ENCODE measurements at places on chromosomes 1 and 21.
A peak's percentile ranks its signal among the peaks of the same experiment; 100 is the strongest.

GRCh38 chr1:244322791-244323521 is 128.8 kb downstream of the ADSS2 start:
- DNase-seq: no peak

GRCh38 chr1:22607154-22607553 is 29.3 kb upstream of the C1QA start:
- DNase-seq: no peak

DNA sequence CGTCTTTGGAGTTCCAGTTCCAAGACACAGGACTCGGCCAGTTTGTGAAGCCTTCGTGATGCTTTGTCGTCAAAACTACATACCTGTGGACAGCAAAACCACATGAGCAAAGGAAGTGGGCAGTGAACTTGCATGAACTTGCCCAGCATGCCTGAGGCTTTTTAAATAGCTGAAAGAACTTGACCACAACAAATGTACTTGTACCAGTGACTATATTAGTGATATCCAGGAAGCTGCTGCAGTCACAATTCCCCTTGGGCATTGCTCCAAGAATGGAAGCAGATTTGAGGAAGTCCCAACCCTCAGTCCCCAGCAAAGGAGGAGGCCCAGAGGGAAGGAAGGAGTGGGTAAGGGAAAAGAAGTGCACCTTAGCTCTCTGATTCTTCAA is 2.6 kb downstream of the FUCA1 start:
- peak; percentile 23 for DNase-seq

- DNase-seq: no peak
Measured at GRCh38 chr1:165686121-165686970, 12.0 kb downstream of the ALDH9A1 start.

- no peak for DNase-seq
Measured at GRCh38 chr1:246569248-246570238, 3.3 kb downstream of the CNST start.

DNA sequence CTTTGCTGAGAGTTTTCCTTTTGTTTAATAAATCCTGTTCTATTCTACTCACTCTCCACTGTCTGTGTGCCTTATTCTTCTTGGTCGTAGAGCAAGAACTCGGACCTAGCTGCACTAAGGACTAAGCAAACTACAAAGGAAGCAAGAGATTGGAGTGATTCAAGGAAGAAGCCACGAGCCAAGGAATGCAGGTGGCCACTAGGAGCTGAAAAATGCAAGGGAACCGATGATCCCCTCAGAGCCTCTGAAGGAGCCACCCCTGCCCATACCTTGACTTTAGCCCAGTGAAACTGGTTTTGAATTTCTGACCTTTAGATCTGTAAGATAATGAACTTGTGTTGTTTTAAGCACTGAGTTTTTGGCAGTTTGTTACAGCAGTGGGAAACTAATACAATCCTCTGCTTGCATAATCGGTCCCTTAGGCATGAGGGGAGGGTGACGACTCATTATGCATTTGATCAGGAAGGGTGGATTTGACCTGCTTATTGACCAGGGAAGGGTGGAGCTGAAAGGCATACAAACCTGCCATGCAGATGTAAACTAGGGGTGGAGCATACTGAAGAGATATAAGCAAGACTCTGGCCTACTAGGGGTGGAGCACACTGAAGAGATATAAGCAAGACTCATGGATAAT is 6.2 kb upstream of the CA6 start:
- no peak for DNase-seq

DNA sequence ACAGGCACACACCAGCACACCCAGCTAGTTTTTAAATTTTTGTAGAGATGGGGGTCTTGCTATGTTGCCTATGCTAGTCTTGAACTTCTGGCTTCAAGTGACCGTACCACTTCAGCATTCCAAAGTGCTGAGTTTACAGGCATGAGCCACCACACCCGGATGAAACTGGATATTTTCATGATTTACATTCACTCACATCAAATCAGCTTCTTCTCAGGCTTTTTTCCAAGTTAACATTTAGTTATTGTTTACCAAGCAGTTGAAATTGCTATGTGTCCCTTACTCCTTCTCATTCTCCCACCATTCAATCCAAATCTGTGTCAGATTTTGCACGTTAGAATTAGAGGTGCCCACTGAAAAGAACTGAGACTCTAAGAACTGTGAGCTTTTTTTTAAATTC is 18.4 kb downstream of the RIT1 start:
- no peak for DNase-seq

GRCh38 chr1:41862384-41863221 is 56.1 kb downstream of the HIVEP3 start:
- peak; percentile 47 for DNase-seq

DNA sequence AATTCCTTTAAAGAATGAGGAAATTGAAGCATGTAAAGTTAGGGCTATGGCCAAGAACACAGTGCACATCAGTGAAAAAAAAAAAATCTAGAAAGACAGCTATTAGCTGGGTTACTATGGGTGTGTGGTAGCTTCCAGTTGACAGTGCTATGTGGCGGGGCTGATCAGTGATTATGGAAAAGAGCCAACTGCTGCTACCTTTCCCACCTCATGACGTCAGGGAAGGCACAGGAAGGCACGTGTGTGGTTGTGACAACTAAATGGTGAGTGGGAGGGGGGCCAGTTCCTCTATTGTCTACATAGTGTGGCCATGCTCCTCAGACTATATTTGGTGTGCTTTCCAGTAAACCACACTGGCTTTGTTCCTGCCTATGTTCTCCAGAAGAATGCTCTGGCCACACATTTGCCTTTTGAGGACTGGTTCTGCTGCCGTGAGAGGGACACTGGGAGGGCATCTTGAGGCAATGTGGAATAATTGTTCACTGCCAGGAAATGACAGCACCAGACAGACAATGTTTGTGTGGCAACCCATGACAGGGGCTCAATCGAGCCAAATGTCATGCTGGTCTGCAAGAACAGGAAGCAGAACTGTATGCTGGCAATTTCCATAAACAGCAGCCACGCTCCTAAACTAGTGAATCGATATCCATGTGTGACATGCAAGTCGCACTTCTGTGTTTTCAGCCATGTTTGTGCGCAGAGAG is 3.0 kb upstream of the SDE2 start:
- no peak for DNase-seq

DNA sequence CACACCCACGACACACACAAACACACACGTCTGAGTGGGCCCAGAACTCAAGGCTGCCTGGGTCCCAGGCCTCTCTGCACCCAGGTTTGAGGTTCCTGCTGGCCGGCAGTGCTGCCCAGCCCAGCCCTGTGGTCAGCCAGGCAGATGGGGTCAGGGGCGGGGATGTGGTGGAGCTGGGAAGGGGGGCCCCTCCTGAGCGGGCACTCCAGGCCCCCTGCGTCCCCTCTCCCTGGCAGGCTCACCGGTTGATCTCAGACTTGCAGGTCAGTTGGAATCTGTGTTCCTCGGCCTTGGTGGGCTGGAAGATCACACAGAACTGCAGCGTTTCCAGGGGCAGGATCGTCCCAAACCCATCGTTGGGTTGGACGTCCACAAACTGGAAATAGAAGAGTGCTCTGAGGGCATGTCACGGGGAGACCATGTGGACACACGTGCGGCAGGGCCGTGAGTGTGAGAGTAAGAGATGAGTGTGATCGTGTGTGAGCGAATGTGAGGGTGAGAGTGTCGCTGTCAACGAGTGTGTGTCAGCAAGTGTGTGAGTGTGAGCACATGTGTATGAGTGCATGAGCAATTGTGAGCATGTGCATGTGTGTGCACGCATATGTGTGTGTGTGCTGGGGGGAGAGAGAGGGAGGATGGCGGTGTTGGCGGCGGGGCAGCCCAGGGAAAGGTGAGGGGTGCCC is 19.7 kb upstream of the TMEM52 start:
- no peak for DNase-seq

- DNase-seq: no peak
Measured at GRCh38 chr1:61604684-61605083, 120.3 kb downstream of the TM2D1 start.

- no peak for DNase-seq
Measured at GRCh38 chr21:38417726-38418125, 80.6 kb downstream of the ERG start.

- no peak for DNase-seq
Measured at GRCh38 chr1:59755069-59755685, 59.6 kb upstream of the HOOK1 start.

DNA sequence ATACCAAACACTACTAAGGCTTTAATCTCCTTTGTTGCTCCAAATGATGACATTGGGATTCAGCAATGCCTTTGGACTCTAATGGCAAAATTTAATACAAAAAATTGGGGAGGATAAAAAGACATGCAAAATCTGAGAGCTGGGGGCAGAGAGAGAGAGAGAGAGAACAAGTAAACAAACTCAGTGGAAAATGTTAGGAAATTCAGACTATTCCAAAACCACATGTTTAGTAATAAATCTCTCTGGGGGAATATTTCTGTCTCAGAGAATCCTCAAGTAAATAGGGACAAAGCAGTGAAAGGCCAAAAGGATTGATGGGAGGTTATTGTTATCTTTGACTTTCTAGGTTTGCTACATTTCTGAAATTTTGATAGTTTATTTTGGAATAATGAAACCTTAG is 65.7 kb downstream of the PLA2G4A start:
- no peak for DNase-seq

GRCh38 chr1:29112705-29113412 is 10.8 kb downstream of the TMEM200B start:
- DNase-seq: no peak

- DNase-seq: peak; percentile 27
Measured at GRCh38 chr1:107964336-107965109, 457 bp downstream of the VAV3 start.

GRCh38 chr1:197197430-197197997 is 51.0 kb upstream of the ASPM start:
- DNase-seq: no peak

GRCh38 chr1:209786146-209786545 is 1.8 kb upstream of the C1orf74 start:
- no peak for DNase-seq

DNA sequence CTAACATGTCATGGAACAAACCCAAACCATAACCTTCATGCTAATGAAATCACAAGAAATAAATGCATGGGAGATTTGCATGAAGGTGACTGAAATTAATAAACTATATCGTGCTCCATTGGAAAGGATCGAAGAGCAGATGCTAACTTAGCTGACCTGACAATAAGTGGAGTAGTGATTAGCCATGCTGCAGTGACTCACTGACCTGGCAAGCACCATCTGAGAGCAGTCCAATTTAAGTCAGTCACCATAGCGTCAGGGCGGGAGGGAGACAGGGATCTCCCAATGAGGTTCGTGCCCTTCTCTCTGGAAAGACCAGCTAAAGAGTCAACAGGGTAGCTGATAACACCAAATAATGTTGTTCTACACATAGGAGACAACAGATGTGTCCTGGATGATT is 21.5 kb downstream of the OLIG2 start:
- no peak for DNase-seq
